ENCODE measurements at places on chromosomes 6 and 20.
A peak's percentile ranks its signal among the peaks of the same experiment; 100 is the strongest.

DNA sequence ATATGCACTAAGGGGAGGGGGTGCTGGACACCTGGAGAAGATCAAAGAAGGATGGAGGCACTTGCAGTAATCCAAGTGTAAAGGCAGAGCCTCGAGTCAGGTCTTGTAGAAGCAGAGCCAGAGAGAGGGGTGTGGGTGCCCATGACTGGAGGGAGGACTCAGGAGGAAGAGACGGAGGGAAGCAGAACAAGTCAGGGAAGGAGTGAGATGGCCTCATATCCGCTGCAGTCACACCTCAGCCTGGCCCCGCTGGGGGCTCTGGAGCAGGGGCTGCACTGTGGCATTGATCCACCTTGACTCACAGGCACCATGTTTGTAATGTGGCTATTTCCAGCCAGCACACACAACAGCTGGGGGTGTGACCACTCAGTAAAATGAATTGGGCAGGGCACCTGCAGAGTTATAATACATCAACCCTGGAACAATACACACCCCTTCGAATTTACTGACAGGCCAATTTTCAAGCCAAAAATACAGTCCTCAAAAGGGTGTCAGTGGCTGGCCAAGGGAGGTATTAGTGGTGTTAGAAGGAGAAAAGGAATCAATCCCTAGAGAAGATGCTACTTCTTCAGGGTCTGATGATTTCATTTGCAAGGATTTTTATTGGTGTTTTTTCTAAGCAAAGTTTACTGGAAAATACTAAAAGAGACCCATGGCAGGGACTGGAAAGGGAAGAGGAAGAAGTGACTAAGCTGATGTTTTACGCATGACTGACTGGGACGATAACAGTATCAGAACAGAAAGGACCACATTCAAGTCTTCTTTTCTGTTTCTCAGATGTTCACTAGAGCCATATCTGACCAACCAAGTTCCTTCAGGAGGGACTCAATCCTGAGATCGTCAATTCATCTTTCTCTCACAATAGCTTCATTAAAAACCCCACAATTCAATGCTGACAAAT lies 18.9 kb upstream of the NXT1 start:
- DNase-seq = no peak

GRCh38 chr6:20148433-20148832 lies 63.8 kb downstream of the MBOAT1 start:
- peak; percentile 84 for DNase-seq

DNA sequence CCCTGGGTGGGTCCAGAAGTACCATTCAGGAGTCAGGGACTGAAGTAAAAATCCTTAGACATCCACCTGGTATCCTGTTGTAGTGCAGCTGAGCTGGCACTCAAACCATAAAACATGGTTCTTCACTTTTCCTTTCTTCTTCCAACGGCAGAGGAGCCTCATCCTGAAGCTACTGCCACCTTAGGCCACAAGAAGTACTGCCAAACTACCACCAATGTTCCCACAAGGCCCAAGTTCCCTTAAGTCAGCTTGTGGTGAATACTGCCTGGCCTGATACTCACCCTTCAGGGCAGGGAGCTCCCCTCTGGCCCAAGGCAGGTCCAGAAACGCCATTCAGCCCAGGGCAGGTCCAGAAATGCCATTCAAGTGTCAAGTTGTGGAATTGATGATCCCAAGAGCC lies 1053.4 kb upstream of the CITED2 start:
- DNase-seq = no peak

GRCh38 chr6:151493161-151493803 lies 535 bp upstream of the CCDC170 start:
- DNase-seq = peak; percentile 36

DNA sequence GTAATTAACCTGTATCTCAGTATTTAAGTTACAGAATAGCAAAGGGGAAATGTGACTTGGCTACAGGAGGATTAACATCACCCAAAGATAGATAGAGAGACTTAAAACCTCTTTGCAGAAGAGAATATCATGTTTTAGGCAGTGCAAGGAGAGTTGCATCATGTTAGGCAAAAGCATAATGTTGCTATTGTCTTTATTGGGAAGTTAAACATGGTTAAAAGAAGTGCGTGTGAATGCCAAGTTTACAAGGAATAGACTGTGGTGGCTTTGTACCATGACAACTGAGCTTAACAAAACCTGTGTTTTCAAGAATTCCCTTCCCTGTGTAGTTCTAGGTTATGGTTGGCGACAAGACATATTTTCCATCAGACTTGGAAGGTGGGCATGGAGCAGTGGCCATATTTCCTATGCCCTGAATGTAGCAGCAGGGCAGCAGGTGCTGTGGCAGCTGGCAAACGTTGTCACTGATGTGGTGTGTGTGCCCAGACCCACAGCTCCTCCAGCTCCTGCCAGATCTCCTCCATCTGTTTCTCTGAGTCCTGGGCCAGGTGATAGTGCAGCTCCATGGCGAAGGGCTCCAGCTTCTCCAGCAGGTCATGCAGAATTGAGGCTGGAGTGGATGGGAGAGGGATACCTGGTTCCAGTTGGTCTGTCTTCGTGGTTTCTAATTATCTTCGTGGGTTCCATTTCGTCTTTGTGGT lies 163.3 kb downstream of the QRSL1 start:
- no peak for DNase-seq

GRCh38 chr20:45826381-45827019 lies 612 bp downstream of the TNNC2 start:
- no peak for DNase-seq

DNA sequence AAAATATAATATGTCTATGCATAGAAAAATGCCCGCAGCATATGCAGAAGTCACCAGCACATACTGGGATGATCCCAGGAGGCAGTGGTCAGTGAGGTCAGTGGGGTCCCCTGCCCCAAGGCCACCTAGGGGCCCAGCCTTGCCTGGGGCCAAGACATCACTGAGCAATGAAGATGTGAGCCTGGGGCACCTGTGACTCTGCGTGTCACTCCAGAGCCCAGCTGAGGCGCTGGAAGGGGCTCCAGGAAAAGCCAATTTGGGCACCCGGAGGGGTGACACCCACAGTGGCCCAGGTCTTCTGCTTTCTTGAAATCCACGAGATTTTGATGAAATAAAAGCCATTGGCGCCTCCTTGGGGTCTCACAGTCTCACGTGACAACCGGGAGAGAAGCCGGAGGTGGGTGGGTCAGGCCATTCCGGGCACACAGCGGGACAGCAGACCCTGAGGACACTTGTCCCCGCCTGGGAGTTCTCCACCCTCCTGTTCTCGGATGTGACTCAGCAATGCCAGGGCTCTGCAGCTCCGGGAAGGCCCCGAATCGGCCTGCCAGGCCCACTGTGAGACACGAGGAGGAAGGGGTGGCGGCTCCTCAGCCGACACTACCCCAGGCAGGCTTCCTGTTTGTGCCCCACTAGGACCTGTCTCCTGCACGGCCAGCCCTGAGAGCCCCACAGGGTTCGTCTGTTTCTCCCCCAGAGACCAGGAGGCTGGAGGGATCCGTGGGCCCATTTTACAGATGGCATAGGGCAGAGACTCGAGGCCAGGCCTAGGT lies 24.4 kb upstream of the SLCO4A1 start:
- peak; percentile 84 for DNase-seq

DNA sequence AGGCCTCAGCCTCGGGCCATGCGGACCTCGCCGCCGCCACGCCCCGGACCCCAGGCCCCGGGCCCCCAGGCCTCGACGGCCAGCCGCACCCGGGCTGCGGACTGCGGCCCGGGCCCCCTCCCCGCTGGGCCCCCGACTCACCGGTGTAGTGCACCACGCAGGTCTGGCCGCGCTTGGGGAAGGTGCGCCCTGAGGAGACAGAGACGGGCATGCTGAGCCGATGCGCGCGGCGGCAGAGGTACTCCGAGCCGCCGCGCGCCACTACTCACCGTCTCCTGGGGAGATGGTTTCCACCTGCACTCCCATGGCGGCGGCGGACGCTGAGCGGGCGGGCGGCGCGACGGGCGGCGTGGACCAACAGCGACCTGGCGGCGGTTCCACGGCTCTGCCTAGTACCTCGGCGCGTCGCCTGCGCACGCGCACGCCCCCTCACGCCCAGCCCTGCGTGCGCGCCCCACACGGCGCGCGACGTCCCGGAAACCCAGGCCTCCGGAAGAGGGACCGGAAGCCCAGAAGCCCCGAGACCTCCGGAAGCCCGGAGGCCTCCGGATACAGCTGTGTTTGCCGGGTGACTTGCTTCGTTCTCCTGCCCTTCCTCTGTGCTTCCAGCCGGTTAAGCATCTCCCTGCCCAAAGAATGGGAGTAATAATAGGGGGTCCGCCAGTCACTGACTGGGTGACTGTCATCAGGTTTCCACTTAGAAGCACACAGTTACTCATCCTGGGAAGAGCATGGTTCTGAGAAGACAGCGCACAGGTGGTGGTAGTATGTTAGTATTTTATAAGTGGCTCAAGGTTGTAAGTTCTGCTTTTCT lies at the start of gene FKBP1A:
Gene FKBP1A (minus strand): TSS at position 362 of the 814 bp plus-strand sequence. CDS start 56 bp downstream, at position 306.
- DNase-seq = peak; percentile 94

DNA sequence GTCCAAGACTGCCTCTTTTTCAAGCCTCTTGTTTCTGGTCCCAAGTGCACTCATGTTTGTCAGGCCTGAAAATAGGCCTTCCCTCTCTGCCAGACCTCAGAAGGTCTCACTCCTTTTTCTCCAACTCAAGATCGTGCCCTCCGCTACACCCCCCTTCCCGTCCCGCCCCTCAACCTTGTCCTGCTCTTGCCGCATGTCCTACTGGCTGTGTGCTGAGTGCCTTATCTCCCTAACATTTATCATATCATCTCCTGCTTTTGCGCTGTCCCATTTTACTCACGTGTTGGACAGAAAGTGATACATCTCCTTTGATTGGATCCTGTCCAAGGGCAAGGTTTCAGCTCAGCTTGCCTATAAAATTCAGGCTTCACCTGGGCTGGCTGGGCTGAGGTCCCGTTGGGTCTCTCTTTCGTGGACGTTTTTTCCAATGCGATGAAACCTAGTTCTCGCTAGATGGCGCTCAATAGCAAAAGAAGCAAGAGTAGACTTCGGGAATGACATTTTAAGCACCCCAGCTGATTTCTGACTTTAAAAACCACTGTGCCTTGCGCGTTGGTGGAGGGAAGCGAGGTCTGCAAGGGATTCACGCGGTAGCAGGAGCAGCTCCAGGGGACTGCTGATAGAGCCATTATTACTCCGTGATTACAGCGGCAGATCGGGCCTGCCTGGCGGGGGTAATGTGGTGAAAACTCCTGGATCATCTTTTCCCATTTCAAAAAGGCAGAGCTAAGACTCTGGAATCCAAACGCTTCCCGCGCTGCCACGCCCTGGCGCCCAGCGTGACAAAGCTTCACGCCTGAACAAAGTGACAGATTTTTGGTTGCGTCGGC lies 137.6 kb downstream of the IMPG1 start:
- peak; percentile 63 for DNase-seq

DNA sequence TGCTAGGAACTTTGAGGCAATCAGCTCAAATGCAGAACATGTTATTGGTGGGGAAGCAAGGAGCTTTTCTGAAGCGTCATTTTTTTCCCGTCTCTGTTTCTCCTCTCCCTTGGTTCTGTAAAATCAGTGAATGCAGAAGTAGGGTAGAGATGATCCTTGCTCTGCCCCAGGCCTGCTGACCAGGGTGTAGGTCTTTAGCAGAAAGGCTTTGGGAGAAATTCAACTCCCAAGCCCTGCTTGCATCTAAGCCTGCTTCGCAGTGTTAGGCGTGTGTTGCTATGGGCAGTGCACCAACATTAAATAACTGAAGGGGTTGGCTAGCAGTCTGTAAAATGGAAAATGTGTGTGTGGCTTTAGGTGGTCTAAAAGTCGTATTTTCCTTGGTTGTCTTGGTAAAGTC lies 45.9 kb downstream of the SASH1 start:
- DNase-seq = peak; percentile 41

DNA sequence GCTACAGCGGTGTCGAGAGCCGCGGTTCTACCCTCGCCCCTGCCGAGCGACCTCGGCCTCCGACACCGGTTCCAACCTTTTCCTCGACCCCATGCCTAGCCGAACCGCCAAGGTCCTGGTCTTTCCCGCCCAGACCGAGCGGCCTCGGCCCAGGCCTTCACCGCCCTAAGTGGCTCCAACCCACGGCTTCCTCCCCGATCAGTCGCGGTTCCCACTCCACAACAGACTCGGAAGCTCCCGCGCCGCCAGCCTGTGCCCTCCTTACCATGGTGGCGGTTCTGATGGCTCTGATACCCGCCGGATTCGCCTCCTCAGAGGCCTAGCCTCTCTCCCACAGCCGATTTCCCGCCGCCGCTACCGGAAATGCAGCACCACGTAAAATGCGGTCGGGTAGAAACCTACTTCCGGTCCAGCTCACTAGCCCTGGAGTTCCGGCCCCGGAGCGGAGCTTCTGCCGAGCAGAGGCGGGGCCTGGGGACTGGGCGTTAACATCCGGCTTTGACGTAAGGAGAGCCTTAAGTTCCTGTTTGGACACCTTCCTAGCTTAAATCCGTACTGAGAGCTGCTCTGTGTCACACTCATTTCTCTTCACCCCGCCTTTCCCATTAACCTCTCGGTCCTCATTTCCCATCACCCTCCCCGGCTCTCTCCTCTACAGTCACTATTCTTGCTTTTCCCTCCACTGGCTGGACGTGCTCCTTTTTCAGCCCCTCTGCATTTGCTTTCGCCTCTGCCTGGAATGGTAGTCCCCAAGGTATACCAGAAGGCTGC lies at the start of gene SNRPB:
Gene SNRPB (minus strand): TSS at position 367 of the 771 bp plus-strand sequence. CDS start 99 bp downstream, at position 268.
- peak; percentile 99 for DNase-seq

DNA sequence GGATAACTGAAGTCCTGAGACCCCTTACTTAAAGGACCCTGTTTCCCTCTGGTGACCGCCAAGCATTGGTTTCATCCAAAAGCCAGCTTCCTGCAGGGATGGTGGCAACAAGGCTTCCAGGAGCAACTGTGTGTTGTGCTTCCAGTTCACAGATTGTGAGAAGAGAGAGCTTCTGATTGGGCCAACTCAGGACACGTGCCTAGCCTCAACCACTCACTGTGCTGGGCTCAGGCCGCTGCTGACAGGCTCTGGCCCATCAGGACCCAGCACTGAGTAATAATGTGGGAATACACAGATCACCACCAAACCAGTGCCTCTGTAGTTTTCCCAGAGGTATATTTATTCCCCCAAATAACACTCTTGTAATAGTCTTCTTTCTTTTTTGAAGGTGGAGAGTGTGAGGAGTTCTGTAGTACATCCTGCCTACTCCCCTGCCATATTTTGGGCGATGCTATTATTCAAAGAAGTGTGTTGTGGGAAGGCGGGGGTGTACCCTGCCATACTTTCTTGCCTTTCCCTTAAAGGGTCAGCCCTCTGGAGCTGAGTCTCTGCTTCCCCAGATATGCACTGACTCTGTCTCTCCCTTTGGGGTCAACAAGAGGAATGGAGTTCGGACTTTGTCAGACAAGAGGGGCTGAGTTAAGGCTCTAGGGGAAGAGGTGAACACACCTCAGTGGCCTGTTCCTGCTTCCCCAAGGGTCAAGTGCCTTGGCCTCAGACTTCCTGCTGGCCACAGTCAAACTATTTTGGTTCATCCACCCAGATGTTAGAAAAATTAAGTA lies 23.2 kb downstream of the PPP1R16B start:
- DNase-seq = no peak

GRCh38 chr20:60813066-60813465 lies 439.0 kb upstream of the CDH4 start:
- no peak for DNase-seq

GRCh38 chr6:26163427-26164119 lies 76.3 kb downstream of the HFE start:
- no peak for DNase-seq

DNA sequence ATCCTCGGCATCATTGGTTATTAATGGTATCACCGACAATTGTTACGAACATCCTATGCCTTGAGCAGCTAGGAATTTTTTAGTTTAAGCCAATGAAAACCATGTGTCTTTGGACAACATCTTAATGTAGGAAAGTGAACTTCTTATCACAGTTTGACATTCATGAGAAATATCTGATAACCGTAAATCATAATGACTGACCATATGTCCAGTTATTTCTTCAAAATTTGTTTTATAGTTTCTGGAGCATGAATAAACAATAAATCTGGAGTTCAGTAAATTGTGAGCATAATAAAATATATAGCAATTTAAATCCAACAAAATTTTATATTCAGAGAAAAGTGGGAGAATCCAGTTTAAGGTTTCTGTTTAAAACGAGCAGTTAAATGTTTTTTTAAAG lies 970.1 kb upstream of the ADGRB3 start:
- no peak for DNase-seq

Data from inflammatory macrophage (primary cell).